ENCODE measurements at places on chromosomes 5 and 9.
A peak's percentile ranks its signal among the peaks of the same experiment; 100 is the strongest.

- H3K4me3 ChIP-seq, result no peak overlapping the region
- H3K36me3 ChIP-seq, result no peaks in the 10 kb centered on the region
- DNase-seq, result no peak
- no peak overlapping the region for H3K27ac ChIP-seq
- no peaks in the 10 kb centered on the region for H3K4me1 ChIP-seq
Measured at GRCh38 chr5:68356623-68357022, 141.1 kb downstream of the PIK3R1 start.

- H3K4me3 ChIP-seq, result no peak overlapping the region
- no peak overlapping the region for H3K27ac ChIP-seq
- no peaks in the 10 kb centered on the region for H3K36me3 ChIP-seq
- no peak for DNase-seq
Measured at GRCh38 chr5:165928971-165929370, 2362.5 kb upstream of the WWC1 start.

- DNase-seq, result peak; percentile 74
- H3K4me1 ChIP-seq, result peaks cover 40% of the 10 kb centered on the region
- no peaks in the 10 kb centered on the region for H3K27me3 ChIP-seq
Measured at GRCh38 chr5:139696894-139697658, 48.9 kb downstream of the CXXC5 start.

DNA sequence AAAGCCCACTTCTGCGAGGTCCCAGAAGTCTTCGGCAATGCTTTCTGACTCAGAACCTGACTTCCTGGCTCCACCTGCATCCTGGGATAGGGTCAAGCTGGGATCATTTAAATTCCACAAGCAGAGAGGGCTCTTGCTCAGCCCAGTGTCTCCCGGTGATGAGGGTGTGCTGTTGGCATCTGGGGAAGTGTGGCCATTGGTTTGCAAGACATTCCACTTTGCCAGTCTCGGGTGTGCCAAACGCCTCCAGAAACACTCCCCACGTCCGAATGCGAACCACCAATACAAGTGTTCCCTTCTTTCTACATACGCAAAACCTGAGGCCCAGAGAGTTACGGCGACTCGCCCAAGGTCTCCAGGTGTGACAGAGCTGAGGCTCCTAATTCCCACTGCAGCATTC is 43.1 kb upstream of the FCN2 start:
- no peaks in the 10 kb centered on the region for H3K27me3 ChIP-seq
- no peak overlapping the region for H3K27ac ChIP-seq
- no peaks in the 10 kb centered on the region for H3K4me1 ChIP-seq
- H3K4me3 ChIP-seq, result no peak overlapping the region
- no peak for DNase-seq
- H3K36me3 ChIP-seq, result peaks cover 70% of the 10 kb centered on the region

DNA sequence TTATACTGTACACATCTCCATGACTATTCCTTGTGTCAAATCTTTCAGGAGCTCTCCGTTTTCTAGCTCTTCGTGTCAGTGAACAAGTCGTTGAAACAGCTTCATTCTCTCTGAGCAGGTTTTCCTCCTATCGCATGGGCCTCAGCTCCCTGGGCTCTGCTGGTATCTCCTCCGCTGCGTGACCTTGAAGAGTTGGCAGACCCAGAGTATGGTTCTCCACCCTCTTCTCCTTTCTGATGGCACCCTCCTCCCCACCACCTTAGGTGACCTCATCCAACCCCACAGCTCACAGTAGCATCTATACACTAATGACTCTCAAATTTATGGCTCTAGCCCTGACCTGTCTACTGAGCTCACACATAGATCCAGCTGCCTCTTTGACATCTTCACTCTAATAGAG is 36.0 kb upstream of the PDE8B start:
- peaks cover 4% of the 10 kb centered on the region for H3K4me1 ChIP-seq
- no peak for DNase-seq
- no peaks in the 10 kb centered on the region for H3K36me3 ChIP-seq
- H3K4me3 ChIP-seq, result no peak overlapping the region
- no peaks in the 10 kb centered on the region for H3K27me3 ChIP-seq

DNA sequence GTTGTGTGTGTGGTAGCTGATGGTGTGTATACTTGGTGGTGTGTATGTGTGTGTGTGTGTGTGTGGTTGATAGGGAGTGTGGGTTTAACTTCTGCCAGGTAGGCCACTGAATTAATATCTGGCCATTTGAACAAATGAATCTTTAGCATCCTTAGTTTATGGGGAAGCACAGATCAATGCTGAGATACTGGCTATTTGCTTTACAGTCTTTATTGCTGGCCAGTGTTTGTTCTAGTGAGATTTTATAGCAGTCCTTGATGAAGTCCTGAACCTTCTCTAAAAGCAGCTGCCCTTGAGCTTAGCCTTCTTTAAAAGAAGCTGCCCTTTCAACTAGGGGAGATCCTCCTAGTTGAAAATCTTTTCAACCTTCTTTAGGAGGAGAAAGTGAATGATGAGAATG is 69.3 kb downstream of the MACIR start:
- H3K36me3 ChIP-seq, result no peaks in the 10 kb centered on the region
- no peaks in the 10 kb centered on the region for H3K4me1 ChIP-seq
- H3K4me3 ChIP-seq, result no peak overlapping the region
- no peaks in the 10 kb centered on the region for H3K27me3 ChIP-seq
- no peak for DNase-seq

DNA sequence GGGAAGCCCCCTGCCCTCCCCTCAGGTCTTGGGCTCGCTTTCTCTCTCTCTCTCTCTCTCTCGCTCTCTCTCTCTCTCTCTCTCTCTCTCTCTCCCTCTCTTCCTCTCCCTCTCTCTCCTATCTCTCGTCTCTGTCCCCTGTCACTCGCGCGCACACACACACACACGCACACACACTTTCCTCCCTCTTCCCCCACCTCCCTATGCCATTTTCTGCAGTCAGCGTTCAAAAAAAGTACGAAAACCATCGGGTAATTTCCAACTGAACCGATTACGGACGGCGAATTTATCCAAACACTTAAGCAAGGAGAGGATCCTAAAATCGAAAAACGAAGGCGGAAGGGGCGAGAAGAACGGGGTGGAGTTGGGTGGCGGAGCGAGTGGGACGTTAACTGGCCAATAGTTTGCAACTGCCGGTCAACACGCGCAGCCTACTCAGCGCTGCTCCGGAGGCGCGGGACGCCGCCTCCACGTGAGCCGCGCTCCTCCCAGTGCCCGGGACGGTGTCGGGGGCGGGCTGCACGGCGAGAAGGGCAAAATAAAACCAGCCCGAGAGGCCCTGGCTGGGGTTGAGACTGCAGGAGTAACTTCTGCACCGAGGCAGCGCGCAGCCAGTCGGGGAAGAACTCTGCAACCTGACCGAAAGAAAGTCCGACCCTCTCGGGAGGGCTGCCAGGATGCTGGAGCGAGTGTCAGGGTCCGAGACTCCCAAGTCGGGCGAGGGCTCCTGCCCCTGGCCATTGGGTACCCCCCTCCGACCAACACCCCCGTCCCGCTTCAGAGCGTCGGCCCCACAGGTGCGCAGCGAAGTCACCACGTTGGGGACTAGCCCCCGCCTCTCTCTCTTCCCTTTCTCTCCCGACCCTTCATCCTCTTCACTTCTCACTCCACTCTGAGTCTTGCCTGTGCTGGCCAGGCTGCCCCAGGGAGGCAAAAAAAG is 24.9 kb upstream of the ELAVL2 start:
- peaks cover 18% of the 10 kb centered on the region for H3K4me1 ChIP-seq
- no peaks in the 10 kb centered on the region for H3K36me3 ChIP-seq
- no peak overlapping the region for H3K27ac ChIP-seq
- H3K27me3 ChIP-seq, result no peaks in the 10 kb centered on the region
- peak overlapping the region; percentile 54 for H3K4me3 ChIP-seq

DNA sequence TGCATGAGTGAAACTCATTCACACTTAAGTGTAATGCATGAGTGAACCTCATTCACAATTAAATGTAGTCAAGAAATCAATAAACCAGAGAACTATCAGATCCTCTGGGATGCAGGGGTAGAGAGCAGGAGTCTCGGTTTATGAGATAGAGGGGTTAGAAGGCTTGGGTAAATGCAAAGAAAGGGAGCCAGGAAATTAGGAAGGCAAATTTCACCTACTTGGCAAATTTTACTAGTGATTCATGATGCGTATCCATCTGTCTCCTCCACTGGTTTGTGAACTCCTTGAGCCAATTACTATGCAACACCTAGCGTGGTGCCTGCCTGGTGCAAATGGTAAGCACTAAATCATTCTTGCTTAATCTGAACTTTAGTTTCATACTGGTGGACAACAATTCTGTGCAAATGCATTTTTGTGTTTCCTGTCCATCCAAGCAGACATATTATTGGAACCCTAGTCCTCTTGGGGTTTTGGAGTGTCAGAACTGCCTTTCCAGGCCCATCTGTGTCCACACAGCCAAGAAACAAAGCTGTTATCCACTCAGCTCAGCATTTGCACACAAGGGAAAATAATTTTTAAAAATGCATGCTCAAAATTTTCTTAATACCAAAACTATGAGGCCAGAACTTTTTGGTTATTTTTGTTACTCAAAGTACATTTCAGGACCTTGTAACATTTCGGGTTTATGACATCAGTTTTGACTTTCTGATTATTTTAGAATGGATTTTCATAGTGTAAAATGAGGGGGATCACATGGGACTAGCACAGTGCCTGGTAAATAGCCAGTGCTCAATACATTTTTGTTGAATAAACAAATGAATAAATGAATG is 5.2 kb downstream of the HAPLN1 start:
- H3K4me3 ChIP-seq, result no peak overlapping the region
- DNase-seq, result no peak
- no peaks in the 10 kb centered on the region for H3K36me3 ChIP-seq
- H3K4me1 ChIP-seq, result peaks cover 5% of the 10 kb centered on the region
- H3K27ac ChIP-seq, result peak overlapping the region; percentile 39

Data from tibial artery (tissue), 4 donors.